ENCODE measurements at places on chromosomes 13 and 19.
A peak's percentile ranks its signal among the peaks of the same experiment; 100 is the strongest.

DNA sequence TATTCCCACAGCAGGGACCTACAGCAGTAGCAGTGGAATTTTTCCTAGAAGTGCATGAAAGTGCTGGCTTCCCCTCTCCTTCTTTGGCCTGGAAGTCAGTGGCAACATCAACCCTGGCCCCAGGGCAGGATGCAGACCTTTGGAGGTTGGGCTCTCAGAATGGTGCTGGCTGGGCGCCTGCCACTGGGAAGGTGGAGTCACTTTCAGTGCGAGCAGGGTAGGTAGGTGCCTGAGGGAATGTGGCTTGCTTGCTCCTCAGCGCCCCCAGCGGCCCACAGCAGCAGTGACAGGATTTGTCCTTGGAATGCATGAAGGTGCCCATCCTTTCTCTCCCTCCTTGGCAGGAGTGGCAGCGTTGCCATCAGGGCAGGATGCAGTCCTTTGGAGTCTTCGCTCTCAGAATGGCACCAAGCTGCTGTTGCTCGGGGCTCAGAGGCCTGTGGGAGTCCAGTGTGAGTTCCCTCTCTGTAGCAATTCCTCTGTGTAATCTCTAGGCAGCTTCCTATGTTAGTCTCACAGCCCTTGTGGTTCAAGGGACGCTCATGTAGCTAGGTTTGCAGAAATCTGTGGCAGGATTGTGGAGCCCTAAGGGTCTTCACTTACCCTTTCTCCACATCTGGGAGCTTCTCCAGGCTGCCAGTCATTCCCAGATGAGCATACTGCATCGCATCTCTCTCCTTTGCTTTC is 354.4 kb upstream of the DACH1 start:
- DNase-seq = peak; percentile 56

DNA sequence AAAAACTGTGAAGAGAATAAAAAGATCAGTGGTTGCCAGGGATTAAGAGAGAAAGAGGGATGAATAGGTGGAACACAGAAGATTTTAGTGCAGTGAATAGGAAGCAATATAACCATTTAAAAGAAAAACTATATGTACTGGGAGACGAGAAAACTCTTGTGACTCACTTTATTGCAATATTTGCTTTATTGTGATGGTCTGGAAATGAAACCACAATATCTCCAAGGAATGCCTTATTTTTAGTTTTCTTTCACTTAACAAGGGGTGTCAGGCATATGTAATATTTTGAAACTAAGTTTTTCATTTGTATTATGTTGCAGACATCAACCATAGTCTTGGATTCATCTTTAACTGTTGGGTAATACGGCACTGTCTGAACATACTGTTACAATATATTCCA is 1308.2 kb downstream of the PCDH9 start:
- DNase-seq = no peak

- no peak for DNase-seq
Measured at GRCh38 chr13:21849323-21849722, 178.4 kb downstream of the FGF9 start.

GRCh38 chr13:114097893-114098688 is 34.3 kb downstream of the RASA3 start:
- DNase-seq = peak; percentile 33

DNA sequence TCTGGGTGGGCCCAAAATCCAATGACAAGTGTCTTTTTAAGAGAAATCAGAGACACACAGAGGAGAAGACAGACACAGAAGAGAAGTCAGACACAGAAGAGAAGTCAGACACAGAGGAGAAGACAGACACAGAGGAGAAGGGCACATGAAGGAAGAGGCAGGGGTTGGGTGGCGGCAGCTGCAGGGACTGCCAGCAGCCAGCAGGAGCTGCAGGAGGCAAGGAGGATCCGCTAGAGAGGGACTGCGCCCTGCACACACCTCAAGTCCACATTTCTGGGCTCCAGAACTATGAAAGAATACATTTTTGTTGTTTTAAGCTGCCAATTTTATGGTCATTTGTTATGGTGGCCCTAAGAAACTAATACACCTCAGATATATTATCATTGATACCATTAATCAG is 140.6 kb downstream of the ZIC5 start:
- DNase-seq = no peak

GRCh38 chr13:73935991-73936390 is 198.2 kb downstream of the KLF12 start:
- no peak for DNase-seq

DNA sequence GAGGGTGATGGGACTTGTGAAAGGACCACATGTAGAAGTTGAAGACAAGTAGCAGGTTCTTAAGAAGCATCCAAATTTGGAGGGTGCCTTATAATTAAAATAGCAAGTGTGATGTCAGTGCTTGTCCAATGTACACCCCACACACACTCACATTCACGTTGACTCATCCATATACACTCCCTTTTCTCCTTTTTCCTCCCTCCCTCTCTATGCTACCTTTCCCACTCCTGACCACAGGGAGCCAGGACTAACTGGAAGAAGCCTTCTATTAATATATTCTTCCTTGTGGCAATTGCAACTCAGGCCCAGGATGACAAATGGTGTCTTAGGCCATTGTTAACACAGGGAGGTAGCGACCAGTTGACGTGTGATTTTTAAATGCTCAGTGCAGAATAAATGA is 16.3 kb upstream of the GPR183 start:
- DNase-seq = no peak

DNA sequence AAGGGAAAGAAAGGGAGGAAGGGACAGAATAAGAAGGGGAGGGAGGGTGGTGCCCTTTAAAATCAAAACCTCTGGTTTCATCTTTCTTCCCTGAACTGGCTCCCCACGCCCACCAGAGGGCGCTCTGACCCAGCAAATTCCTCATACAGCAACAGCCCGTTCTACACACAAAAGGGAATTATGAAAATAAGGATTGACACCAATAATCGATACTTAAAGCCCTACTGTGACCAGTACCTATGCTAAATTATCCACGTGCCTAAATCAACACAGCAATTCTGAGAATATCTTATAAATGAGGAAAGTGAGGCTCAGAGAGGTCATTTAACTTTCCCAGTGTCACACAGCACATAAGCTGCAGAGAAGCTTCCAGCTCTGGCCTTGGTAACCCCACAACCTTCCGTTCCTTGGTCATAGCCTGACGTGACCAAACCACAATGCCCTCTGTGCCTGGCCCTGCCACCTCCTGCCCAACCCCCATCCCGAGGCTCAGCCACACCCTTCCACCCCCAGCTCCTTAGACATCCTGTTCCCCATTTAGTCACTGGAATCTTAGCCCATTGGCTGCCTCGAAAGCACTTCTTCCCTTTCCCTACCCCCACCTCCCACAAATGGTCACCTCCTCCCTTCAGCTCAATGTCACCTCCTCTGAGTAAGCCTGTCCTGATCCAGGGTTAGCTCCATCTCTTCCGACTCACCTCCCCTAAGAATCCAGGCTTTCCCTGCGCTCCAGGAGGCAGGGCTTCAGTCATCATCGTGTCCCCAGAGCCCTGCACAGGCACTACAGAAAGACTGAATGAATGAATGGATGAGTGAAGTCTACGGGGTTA is 34.2 kb upstream of the PNMA8B start:
- DNase-seq = peak; percentile 68

DNA sequence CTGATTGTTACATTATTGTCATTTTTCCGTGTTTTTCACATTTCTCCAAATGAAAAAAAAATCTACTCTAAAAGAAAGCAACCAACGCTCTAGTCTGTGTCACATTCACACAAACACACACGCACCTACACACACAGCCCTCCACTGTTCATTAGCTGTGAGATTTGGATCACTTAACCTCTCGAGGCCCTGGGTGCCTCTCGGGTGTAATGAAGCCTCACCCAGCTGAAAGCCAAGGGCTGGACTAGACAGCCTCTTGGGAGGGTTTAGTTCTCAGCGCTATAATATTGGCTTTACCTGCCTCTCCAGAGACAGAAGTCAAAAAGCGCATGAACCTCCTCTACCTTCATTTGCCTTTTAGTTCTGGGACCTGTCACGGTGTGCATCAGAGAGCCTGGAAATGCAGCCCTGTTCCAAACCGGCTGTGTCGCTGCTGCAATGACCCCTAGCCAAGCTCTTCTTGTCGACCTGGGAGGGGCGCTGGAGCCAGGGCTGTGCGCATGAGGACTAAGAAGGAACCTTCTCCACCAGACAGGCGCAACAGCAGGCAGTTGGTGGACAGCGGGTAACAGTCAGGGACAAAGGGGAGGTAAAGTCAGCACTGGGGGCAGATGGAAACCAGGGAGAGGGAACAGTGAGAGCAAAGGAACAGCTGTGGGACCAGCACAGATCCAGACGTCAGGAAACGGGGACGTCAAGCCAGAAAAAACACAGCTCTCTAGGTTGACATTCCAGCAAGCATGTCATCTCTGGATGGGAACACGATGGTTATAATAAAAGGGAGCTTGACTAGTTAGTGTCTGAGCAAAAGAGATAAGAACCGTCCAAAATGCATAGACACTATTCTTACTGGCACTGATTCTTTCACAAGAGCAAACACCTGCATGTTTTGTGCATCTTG is 375.9 kb downstream of the EFNB2 start:
- no peak for DNase-seq

Data from right lobe of liver (tissue), 6 donors.